ENCODE measurements at places on chromosomes 16 and 17.

GRCh38 chr17:50394711-50395110 lies 2.6 kb downstream of the LRRC59 start:
- DNase-seq: no peak

GRCh38 chr17:63563339-63563738 lies 13.1 kb downstream of the DCAF7 start:
- DNase-seq: no peak

- no peak for DNase-seq
These were observed 12.5 kb upstream of the NKD1 start for GRCh38 chr16:50535506-50536257.

GRCh38 chr17:13024526-13025257 lies 6.9 kb upstream of the ELAC2 start:
- DNase-seq: peak; percentile 58

- no peak for DNase-seq
These were observed 22.1 kb downstream of the SLC7A6 start for GRCh38 chr16:68286153-68287074.

DNA sequence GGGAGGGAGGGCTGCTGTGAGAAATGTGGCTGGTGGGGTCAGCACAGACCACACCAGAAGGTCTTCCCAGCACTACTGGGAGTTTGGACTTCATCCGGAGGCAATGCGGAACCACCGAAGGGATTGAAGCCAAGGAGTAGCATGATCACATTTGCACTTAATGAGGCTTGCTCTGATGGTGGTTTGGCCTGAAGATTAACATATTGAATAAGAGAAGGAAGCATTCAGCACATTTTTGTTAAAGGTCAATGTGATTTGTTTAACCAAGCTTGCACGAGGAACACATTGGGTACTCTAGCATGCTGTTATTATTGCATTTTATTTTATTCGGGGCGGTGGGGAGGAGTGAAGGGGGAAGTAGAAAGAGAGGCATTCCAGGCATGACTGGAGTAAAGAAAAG lies 378.6 kb downstream of the UTP18 start:
- DNase-seq: no peak

DNA sequence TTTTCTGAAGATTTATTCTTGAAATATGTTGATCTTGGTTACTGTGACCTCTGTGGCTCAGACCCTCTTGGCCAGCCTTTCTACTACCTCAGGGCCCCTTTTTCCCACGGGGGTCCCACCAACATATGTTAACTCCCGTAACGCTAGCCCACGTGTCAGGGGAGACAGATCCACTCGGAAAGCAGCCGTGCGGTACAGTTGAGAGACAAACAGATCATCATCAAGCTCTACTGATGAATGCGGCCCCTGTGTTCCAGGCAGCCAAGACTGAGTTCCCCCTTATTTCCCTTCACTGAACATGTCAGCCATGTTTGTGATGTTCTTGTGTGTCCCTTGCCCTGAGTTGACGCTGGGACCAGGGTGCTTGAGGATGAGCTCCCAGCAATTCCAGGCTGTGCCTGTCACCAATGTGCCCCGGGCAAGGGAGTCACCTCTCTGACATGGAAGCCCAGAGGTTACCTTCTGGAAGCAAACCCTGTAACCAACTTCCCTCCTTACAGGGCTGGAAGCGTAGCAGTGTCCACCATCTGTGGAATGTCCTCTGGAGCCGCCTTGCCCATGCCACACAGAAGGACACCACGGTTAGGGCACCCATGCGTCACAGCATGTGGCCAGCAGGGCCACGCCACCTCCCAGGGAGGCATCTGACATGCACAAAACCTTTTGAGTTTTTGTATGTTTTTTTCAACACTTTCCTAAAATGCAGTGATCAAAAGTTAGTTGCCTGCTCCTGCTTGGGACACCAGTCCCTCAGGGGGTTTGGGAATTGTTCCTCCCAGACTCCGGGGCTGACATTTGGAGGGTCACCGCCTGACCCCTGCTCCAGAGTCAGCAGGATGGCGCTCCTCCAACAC lies 193.7 kb upstream of the CHMP6 start:
- DNase-seq: no peak
